ENCODE measurements at places on chromosomes 2 and 18. TPM values are rescaled to one million over a fixed set of nuclear protein-coding genes. Genes with fewer than 3 reads are reported as not detected.

The COL4A4 gene
- polyA plus RNA-seq = 2.2 TPM

The ELOA2 gene
- polyA plus RNA-seq = not detected

The ST6GAL2 gene
- polyA plus RNA-seq = not detected

The FSIP2 gene
- 0.14 TPM for polyA plus RNA-seq

The SLC23A3 gene
- polyA plus RNA-seq = 0.19 TPM

The PROM2 gene
- not detected for polyA plus RNA-seq

The ATP6V1B1 gene
- not detected for polyA plus RNA-seq

The ALPI gene
- not detected for polyA plus RNA-seq

The PAPOLG gene
- polyA plus RNA-seq = 10.8 TPM

The CCDC74B gene
- 10.3 TPM for polyA plus RNA-seq

The OSBPL6 gene
- polyA plus RNA-seq = not detected

The GAL3ST2 gene
- 0.15 TPM for polyA plus RNA-seq

The TMEM182 gene
- 5.0 TPM for polyA plus RNA-seq

The CD8B2 gene
- not detected for polyA plus RNA-seq

The ASB1 gene
- 29.5 TPM for polyA plus RNA-seq

The SEMA4C gene
- polyA plus RNA-seq = 5.4 TPM

The KLHL14 gene
- 0.03 TPM for polyA plus RNA-seq

The SLC66A3 gene
- 12.5 TPM for polyA plus RNA-seq

The LRRTM1 gene
- not detected for polyA plus RNA-seq

The VSNL1 gene
- polyA plus RNA-seq = 0.10 TPM

The RIT2 gene
- polyA plus RNA-seq = not detected

The TUBB8B gene
- not detected for polyA plus RNA-seq

The DYNC1I2 gene
- 40.1 TPM for polyA plus RNA-seq

The MBOAT2 gene
- polyA plus RNA-seq = 1.7 TPM

The ABCB11 gene
- not detected for polyA plus RNA-seq

The FAM237A gene
- not detected for polyA plus RNA-seq

The HTRA2 gene
- 61.4 TPM for polyA plus RNA-seq

The FAM136A gene
- polyA plus RNA-seq = 173 TPM

The TMEFF2 gene
- not detected for polyA plus RNA-seq

The RGPD3 gene
- polyA plus RNA-seq = 0.11 TPM

The ATRAID gene
- 180 TPM for polyA plus RNA-seq

The ZNF396 gene
- polyA plus RNA-seq = 0.62 TPM

The GPR75 gene
- 0.10 TPM for polyA plus RNA-seq

The SERPINB4 gene
- polyA plus RNA-seq = not detected

The DNAJC5G gene
- not detected for polyA plus RNA-seq

The EPB41L3 gene
- 0.27 TPM for polyA plus RNA-seq

The UGT1A5 gene
- not detected for polyA plus RNA-seq

The ACVR1C gene
- not detected for polyA plus RNA-seq

The CAPN13 gene
- not detected for polyA plus RNA-seq

The CYBRD1 gene
- polyA plus RNA-seq = 38.1 TPM

The ABCB6 gene
- polyA plus RNA-seq = 19.7 TPM

The LCT gene
- polyA plus RNA-seq = 0.06 TPM

The TRIM43 gene
- not detected for polyA plus RNA-seq

The DNAH7 gene
- polyA plus RNA-seq = 0.13 TPM

The KATNAL2 gene
- polyA plus RNA-seq = 1.7 TPM

The HOXD11 gene
- polyA plus RNA-seq = not detected

The ATOH8 gene
- not detected for polyA plus RNA-seq

The IKZF2 gene
- polyA plus RNA-seq = 27.9 TPM

The PAX8 gene
- 0.87 TPM for polyA plus RNA-seq

Measured in GM12878 (cell line).